ENCODE measurements at places on chromosomes 6 and 20.

GRCh38 chr6:8432614-8433013, 2.7 kb downstream of the SLC35B3 start:
- no peak for DNase-seq

DNA sequence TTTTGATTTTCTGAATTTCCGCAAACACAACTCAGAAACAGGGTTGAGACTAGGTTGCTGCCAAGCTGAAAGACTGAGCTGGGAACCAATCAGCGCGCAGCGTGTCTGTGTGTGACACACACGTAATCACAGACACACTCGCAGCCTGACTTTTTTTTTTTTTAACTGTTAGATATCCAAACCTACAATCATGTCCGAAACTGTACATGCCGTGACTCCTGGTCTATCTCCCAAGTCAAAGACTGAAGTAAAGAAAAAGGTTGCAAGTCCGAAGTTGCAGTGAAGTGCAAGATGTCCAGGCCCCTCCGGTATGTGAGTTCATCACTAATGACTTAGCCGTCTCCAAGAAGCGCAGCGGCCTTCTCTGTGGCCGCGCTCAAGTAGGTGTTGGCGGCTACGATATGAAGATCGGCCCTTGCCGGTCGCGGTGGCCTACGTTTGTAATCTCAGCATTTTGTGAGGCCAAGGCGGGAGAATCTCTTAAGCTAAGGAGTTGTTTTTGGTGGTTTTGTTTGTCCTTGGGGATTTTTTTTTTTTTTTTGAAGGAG, 108.2 kb downstream of the HFE start:
- DNase-seq = peak; percentile 66

DNA sequence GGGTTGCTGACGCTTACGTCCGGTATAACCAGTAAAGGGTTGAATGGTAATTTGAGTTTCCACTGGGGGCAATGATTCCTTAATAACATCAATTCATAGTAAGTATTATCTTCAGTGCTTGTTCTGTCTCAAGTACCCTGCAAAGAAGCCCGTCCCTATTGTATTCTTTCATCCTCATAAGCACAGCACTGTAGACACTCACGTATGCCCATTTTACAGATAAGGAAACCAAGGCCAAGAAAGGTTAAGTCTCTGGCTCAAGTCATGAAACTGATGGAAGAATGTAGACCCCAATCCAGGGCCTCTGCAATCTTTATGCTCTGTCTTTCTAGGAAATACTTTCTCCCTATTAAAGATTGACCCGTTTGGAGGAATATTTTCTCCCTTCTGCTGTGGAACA, 251.2 kb downstream of the ZNF217 start:
- no peak for DNase-seq

DNA sequence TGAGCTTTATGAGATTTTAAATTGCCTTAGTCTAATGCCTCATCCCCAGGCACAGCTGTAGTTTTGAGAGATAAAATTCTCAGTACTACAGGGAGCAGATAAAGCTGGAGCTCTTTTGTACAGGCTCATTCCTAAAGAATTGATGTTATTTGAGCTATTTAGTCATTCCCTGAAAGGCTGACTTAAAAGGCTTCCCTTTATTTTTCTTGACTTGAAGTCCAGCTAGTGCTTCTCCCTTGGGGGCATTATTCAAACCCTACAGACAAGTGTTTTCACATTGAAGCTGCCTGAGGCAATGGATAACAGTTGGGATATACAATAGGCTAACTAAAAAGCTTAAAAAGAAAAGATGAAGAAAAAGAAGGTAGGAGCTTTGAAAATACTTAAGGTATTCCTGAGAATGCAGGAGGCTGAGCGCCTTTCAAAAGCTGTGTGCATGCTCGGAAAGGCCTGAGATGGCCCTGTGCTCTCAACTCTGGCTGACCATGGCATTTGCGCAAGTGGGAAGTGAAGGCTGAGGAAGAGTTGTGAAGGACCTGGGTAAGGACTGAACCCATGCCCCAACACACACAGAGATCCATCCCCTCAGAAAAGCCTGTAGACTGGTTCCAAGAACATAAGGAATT, 315.1 kb downstream of the SMOC2 start:
- no peak for DNase-seq

- no peak for DNase-seq
Measured at GRCh38 chr20:507761-508332, 35.7 kb downstream of the CSNK2A1 start.

DNA sequence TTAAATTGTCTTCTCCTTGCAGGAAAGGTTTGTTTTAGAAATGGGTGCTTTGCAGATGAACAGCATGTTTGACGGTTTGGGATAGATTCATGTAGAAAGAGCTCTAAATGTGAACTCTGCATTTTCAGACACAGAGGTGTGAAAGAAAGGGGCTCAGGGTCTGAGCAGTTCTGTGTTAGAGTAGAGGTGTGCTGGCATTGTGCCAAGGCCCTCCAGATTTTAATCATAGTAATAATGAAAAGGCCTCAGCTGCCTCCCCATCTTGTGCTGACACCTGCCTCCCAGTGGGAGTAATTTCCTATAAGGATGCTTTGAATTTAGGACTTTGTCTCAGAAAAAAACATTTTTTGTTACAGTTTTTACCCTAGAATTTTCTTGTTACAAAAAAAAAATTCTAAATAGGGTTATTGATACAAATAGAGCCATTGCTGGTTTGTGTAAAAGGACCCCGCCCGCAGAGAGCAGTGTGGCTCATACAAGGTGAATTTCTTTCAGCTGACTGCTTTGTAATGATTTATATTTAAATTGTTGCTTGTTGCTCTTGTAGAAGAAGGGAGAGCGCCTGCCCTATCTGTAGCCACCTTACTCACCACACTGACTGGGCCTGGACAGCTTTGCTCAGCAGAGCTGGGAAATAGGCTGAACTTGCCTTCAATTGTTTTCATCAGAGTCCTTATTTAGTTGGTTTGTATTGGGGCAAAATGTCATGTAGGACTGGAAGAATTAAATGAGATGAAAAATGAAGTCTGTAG, 294.5 kb downstream of the ZFAND3 start:
- no peak for DNase-seq

- DNase-seq = peak; percentile 3
Measured at GRCh38 chr6:44735630-44735963, 348.1 kb downstream of the CDC5L start.

DNA sequence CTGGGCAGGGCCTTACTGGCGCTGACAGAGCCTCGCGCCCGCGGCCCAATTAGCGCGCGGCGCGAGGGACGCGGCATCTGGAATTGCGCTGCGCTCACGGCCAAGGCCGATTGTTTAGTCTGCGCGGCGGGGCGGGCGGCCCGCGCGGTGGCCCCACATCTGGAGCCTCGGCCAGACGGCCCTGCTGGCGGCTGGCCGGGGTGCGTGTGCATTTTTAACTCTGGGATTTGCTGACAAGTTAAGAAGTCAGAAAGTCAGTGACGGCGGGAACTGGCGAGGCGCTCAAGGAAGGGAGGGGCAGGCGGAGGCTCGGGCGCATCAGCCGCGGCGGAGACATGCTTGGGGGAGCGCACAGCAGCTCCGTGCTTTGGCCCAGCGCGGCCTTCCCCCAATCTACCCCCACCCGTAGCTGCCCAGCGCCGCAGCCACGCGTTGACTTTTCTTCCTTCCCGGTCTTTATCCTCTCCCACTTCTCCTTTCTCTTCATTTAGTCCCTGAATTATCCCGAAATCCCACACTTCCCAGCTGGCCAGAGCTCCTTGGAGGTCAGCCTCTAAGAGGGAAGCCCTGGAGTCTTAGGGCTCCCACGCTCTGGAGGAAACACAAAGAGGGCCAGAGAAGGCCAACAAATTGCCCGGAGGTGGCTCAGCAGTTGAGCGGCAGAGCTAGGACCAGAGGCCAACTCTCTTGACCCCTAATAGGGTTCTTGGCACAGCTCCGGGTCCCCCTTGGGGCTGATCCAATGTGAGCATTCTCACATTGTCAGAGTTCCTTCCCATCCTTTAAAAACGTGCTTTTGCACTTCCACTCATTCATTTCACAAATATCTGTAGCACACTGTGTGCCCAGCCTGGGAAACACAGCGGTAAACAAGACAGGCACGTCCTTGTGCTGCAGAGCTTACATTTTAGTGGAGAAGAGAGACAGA, 40.8 kb upstream of the FOXP4 start:
- no peak for DNase-seq

DNA sequence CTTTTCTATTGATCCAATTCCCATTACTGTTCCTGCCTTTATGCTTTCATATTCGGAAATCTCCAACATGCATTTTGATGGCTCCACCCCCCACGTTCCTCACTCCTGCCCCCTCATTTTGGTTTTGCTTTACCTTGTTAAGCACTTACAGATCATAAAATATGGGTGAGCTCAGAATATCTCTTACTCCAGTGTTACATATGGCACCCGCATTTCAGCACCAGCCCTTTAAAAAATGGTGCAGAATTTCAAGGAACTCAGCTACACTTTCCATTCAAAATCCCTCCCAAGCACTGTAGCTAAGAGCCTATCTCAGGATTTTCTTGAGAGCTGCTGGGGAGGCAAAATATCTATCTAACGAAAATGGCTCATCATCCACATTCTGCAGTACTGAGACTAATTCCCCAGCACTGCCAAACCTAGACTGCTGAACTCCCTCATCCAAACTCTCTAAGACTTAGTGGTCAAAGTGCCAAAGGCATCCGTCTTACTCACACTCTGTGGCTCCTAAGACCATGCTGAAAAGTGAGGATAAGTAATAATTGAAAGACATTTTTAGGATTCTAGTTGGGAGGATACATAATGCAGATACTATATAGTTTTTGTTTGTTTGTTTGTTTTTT, 7.8 kb downstream of the SGK1 start:
- no peak for DNase-seq

- DNase-seq = peak; percentile 38
Measured at GRCh38 chr6:125746731-125747588, 2.5 kb upstream of the HEY2 start.

- no peak for DNase-seq
Measured at GRCh38 chr6:158207422-158207788, 39.3 kb downstream of the GTF2H5 start.

GRCh38 chr6:131139599-131139998, 4.3 kb downstream of the AKAP7 start:
- DNase-seq = no peak

DNA sequence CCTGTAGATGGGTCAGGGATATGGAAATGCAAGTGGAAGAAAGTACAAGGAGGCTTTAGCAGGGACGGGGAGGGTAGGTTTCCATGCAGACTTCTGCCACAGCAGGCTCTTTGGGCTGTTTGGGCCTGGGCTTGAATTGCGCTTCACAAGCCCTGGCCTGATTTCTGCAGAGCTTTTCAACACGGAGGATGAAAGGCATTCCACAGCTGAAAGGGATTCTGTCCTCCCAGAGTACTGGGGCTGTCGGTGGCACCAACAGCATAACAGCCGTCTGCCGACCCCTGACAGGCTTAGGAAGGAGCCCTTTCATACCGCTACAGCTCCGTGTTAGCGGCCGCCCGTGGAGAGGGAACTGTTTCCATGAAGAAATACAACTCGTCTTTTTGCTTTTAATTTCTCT, 22.9 kb upstream of the TBC1D7 start:
- no peak for DNase-seq

GRCh38 chr20:60104993-60105803, 147.0 kb downstream of the CDH26 start:
- DNase-seq = no peak
